ENCODE measurements at places on chromosomes 4 and X. TPM values are rescaled to one million over a fixed set of nuclear protein-coding genes. Genes with fewer than 3 reads are reported as not detected.
A peak's percentile ranks its signal among the peaks of the same experiment; 100 is the strongest.

GRCh38 chr4:138611721-138612120 is 369.6 kb upstream of the SLC7A11 start:
- DNase-seq: no peak

DNA sequence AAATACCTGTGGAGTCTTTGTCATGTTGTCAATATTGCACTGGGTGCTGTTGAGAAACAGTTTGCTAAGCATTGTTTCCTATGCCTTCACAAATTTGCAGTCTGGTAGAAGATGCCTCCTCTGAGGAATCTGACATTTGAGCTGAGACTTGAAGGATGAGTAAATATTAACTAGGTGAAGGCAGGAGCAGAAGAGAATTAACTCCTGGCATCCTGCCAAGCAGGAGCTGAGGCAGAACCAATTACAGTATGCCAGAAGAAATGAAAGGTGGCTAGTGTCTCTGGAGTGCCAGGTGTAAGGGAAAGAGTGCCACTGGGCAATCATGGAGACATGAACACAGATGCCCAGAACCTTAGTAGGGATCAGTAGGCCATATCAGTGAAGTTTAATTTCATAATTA is 1778.2 kb upstream of the PCDH10 start:
- no peak for DNase-seq

DNA sequence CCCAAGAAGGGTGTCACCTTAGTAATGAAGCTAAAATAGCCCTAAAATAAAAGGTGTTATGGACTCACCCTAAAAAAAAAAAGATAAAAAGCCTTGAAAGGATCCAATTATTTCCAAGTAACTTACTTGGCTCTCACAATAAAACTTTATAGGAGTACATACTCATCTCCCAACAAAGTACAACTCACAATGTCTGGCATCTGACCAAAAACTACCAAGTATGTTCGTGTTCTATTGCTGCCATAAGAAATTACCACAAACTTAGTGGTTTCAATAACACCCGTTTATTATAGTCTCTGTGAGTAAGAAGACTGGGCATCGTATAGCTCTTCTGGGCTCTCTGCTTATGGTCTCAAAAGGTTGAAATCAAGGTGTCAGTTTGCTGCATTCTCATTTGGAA is 51.0 kb downstream of the BEX1 start:
- DNase-seq: no peak

DNA sequence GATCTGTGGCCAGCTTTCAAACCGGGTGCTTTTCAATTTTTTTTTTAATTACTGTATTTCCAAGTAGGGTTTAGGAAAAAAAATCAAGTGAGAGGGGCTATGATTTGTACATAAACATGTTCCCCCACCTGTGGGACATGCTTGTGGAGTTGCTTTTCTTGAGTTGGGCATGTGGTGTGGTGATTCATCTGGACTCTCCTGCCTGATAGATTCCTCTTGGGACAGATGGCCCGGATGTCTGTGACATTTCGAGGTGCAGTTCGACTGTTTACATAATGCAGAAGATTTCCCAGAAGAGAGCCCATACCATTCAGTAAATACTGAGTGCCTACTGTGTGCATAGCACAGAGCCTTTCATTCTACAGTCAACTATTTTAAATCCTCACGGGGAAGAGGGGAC is 49.9 kb downstream of the DOCK11 start:
- DNase-seq: no peak

- DNase-seq: no peak
Measured at GRCh38 chr4:113355550-113356371, 306.3 kb downstream of the ANK2 start.

- no peak for DNase-seq
Measured at GRCh38 chr4:21949073-21949457, 493 bp upstream of the KCNIP4 start.

DNA sequence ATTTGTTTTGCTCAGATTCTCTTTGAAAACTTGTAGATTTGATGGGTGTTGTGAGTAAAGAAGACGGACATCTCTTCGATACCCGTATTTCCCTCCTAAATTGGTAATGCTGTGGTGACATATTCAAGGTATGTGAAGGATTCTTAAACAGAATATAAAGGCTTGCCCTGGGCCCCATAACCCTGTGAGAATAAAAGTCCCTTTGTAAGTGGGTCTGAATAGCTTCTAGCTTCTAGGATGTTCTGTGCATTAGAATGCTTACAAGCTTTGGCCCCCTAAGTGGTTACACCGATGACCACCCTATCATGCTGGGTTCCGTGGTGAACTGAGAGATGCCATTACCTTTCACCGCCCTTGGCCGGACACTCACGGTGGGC is 574 bp upstream of the MOB1B start:
- no peak for DNase-seq

- no peak for DNase-seq
Measured at GRCh38 chr4:30839583-30840520, 119.7 kb downstream of the PCDH7 start.

DNA sequence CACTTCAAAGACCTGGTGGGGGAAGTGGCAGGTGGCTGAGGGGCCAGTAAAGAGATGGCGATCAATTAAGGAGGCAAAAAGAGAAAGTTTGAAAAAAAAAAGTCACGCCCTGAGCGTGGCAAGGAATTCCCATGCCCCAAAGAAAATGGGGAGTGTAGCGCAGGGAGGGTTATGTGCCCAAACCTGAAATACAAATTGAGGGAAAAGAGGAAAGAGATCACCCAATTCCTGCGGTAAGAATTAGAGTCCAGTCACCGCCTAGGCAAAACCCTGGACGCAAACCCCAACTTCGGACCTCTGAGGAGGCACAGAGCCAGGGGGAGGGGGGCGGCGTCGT is 595 bp downstream of the ENOX2 start:
- no peak for DNase-seq

DNA sequence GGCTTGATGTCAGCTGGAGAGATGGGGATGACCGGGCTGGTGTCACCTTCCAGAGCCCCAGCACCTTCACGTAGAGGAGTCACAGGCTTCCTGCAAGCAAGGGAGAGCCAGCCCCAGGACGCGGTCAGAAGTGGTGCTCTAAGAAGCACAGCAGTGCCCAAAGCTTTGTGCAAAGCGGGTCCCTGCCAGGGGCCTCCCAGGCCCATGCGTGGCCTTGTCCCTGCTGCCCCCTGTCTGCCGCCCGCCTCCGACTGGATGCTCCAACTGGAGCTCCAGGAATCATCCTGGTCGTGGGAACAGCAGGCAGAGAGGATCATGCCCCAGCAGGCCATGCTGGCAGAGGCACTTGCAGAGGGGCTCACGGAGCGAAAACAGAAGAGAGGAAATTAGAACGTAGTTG is 40.1 kb upstream of the LRPAP1 start:
- DNase-seq: no peak

- DNase-seq: no peak
Measured at GRCh38 chr4:167973513-167973912, 118.8 kb upstream of the ANXA10 start.

GRCh38 chr4:77074981-77075855 is 571 bp downstream of the CCNI start:
- DNase-seq: peak; percentile 77

DNA sequence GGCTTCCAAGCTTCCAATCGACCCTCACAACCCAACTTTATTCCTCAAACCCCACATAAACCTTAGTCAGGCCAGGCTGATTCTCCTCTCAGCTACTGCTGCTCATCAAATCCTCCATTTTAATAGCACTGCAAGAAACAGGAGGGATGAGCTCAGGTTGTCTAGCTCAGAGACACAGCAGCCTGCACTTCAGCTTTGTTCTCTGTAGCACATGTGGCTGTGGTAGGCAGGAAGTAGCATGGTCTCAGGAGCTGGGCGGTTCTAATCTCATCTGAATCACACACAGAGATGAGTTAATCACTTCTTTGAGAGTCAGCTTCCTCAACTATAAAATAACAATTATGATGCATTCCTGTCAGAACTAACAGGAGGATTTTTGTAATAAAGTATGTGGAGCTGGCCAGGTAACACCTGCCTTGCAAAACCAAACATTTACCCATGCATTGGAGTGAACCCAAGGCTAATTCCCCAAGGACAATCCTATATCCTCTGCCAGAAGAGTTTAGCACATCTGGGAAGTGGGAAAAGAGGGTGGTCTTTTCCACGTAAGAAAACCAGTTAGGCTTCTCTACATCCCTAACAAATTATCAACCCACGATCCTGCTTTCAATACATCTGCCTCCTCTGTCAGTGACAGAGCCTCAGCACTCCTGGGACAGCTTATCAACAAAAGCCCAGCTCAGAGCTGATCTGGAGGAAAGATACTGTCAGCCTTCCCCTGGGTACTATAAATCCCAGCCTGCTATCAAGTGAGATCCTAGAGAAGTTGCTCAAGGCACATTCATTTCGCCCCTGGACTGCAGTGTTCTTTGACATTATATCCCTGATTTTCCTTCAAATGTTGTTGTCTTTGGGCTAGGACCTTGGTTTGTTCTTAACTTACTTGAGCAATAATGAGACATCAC is 32.8 kb downstream of the ELOVL6 start:
- no peak for DNase-seq

GRCh38 chr4:80049813-80050534 is 23.1 kb downstream of the ANTXR2 start:
- no peak for DNase-seq

DNA sequence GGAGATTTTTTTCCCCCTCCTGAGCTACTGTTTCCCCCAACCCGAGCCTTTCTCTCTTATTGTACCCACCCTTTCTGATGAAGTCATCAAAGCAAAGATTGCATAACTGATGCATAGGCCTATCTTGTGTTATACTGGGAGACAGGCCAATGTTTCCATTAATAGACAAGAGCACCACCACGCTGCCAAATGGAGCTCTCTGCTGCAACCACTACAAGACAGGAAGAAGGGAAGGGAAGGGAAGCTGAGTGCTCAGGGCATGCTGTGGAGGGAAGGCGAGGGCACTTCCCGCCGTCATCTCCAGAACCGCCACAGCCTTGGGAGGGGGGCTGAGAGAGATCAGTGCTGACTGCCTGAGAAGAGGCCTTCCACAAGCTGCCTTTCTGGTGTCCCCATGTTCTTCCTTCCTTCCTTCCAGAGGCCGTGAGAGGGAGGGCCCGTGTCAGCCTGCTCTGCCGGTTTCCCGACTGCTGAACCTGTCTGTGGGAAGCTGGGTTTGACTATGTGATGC is 75.0 kb downstream of the MGST2 start:
- DNase-seq: peak; percentile 40

GRCh38 chr4:1000686-1001260 is 7.6 kb upstream of the SLC26A1 start:
- no peak for DNase-seq

DNA sequence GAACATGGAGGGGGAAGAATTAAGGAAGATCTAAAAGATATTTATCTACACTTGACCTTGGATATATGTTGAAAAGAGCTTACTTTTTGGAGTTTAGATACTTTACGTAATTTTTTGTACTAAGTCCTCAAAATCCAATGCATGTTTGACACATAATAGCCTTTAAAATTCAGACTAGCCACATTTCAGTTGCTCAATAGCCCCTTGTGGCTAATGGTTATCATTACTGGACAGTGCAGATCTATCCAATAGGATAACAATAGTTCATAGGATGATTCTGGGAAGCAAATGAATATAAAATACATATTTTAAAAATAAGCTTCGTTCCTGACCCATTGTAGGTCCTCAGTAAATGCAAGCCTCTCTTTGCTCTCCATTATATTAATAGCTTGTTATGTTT is 13.8 kb downstream of the AP1AR start:
- no peak for DNase-seq

DNA sequence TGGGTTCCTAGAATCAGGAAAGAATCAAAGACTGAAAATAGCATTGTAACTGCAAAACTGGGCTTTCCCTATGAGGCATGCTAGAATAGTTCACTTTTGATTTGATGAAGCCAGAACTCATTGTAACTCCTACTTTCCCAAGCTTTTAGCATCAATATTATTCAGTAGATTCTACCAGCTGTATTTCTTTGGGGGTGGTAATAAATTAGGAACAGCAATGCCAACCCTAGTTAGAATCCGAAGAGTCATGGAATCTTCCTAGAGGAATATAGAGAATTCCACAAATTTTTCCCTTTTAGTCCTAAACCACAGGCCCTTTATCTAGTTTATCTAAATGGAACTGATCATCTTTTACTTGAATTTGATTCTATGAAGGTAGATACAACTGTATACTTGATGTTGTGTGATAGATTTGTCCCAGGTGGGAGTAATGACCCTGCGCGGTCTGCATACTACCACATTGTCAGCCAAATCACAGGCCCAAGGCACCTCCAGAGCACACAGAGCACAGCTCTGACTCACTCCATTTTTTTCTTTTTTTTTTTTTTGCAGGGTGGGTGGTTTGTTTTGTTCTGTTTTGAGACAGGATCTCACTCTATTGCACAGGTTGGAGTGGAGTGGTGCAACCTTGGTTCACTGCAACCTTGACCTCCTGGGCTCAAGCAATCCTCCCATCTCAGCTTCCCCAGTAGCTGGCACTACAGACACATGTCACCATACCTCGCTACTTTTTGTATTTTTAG is 66.6 kb downstream of the EDNRA start:
- DNase-seq: no peak

DNA sequence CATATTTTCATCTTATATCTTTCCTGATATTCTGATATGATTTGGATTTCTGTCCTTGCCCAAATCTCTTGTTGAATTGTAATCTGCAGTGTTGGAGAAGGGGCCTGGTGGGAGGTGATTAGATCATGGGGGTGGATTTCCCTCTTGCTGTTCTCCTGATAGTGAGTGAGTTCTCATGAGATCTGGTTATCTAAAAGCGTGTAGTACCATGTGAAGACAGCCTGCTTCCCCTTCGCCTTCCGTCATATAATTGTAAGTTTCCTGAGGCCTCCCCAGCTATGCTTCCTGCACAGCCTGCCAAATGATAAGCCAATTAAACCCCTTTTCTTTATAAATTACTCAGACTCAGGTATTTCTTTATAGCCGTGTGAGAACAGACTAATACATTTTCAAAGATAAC is 77.2 kb downstream of the ANKRD50 start:
- DNase-seq: no peak

DNA sequence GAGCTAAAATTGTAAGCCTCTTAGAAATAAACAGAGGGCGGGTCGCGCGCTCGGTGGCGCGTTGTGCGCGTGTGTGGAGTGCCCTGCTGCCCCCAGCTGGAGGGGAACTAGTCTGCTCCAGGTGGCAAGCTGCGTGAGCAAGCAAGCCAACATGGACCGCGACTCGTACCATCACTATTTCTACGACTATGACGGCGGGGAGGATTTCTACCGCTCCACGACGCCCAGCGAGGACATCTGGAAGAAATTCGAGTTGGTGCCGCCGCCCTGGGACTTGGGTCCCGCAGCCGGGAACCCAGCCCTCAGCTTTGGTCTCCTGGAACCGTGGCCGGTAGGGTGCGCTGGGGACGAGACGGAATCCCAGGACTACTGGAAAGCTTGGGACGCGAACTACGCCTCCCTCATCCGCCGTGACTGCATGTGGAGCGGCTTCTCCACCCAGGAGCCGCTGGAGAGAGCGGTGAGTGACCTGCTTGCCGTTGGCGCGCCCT is 66.1 kb downstream of the DNAAF6 start:
- DNase-seq: no peak

The C4orf33 gene
- total RNA-seq: 2.6 TPM

The RAI2 gene
- 0.59 TPM for total RNA-seq

The AMER1 gene
- total RNA-seq: 2.7 TPM

The WAS gene
- total RNA-seq: 5.6 TPM

The SLC38A5 gene
- 81.3 TPM for total RNA-seq

The PCDH18 gene
- 7.7 TPM for total RNA-seq

The TXK gene
- total RNA-seq: 1.2 TPM

The SERTM2 gene
- 16.2 TPM for total RNA-seq
